ENCODE measurements at places on chromosomes 5 and 9.

GRCh38 chr5:122704247-122705036, 70.4 kb upstream of the SNX2 start:
- DNase-seq: no peak

DNA sequence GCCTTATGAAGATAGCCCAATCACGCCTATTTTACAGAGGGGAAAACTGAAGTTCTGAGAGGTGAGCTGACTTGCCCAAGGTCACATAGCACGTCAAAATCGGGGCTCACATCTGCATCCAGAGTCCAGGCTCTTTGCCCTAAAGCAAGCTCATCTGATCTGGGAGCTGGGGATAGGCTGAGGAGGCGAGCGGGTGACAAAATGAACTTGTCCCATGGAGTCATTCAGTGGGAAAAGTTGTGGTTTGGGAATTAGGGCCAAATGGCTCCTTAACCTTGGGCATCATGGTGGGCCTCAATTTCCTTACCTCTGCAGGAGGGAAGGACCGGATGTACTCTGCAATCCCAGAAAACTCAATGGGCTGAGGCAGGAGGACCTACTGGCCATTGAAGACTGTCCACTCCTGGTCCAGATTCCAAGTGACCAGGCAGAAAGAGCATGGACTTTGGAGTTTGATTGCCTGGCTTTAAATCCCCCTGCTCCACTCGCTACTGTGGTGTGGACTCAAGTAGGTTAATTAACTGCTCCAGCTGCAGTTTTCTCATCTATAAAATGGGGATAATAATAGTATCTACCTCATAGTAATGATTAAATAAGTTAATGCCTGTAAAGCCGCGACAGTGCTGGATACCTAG, 160.4 kb downstream of the RGS3 start:
- DNase-seq: no peak

DNA sequence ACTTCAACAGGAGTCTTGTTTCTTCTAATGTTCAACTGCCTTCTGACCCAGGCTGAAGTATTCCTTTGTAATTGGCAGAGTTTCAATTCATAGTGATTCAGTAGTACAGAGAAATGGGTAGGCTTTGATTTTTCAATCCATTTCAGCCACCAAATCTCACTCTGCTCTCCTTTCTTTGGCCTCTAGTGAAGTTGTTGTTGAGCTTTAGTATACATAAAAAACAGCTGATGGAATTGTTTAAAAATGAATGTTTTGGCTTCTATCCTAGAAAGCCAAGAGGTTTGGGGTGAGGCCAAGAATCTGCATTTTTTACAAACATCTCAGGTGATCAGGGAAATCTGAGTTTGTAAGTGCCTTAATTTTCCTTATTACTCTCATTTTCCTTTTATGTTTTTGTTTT, 182.9 kb upstream of the MAP1B start:
- DNase-seq: no peak

DNA sequence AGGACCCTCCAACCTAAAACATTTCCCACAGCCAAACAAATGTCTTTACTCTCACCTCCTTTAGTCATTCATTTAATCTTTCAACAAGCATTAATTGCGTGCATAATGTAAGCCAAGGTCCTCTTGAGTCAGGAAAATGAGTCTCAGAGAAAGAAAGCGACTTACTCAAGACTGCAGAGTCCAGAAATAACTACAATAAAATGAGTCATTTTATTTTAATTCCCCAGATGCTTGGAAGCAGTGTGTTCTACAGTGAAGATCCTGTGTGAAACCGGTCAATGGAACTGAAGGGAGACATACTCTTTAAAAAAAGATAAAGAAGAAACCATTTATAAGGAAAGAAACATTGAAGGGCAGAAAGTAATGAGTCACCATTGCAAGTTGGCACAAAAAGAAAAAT, 513.7 kb downstream of the CDK5RAP2 start:
- DNase-seq: no peak

DNA sequence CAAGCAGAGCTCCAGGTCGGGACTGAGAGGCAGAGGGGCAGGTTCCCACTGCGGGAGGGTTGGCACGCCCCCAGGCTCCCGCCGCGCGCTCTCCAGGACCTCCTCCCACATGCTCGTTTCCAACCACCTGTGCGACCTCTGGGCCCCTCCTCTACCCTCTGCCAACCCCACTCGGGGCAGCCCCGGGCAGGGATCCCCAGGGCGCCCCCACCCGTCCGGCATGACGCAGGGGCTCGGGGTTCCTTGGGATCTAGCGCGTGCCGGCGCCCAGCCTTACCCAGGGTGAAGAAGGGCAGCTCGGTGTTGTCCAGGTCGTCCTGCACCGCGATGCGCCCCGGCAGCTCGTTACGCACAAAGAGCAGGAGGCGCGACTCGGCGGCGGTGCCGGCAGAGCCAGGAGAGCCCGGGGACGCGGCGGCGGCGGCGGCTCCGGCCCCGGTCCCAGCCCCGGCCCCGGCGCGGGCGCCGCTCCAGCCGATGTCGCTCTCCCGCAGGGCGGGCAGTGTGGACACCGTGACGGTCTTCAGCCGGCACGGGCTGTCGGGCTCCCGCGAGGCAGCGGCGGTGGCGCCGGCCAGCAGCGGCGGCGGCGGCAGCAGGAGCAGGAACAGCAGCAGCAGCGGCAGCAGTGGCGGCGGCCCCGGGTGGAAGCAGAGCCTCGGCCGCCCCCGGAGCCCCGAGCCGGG, 494 bp downstream of the ASTN2 start:
- DNase-seq: no peak

Data from HFF-Myc (cell line).